ENCODE measurements at places on chromosomes 4 and X.

- DNase-seq = no peak
Measured at GRCh38 chrX:56600141-56600540, 36.7 kb downstream of the UBQLN2 start.

DNA sequence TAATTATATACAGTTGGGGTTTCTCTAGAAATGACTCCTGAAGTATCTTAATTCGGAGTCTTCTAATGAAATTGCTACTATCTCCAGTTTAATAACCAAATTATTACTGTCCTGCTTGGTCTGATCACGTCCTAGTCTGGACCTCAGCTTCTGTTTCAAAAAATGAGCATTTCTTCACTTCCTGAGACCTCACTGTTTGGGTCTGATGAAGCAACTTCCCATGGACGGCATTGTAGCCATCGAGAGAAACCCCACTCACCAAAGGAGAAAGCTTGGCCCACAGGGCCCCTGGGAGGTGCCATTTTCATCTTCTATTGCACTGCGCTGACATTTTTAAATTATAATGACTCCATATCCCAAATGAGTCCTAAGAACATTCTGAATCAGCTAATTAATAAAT, 178.0 kb downstream of the MGST2 start:
- DNase-seq = no peak

- no peak for DNase-seq
Measured at GRCh38 chrX:104347860-104348259, 93.1 kb upstream of the ESX1 start.

GRCh38 chr4:16516796-16517439, 290.6 kb upstream of the TAPT1 start:
- DNase-seq = no peak

GRCh38 chrX:37613933-37614332, 42.5 kb downstream of the LANCL3 start:
- DNase-seq = no peak

GRCh38 chr4:38924353-38924752, 56.7 kb downstream of the FAM114A1 start:
- DNase-seq = no peak

DNA sequence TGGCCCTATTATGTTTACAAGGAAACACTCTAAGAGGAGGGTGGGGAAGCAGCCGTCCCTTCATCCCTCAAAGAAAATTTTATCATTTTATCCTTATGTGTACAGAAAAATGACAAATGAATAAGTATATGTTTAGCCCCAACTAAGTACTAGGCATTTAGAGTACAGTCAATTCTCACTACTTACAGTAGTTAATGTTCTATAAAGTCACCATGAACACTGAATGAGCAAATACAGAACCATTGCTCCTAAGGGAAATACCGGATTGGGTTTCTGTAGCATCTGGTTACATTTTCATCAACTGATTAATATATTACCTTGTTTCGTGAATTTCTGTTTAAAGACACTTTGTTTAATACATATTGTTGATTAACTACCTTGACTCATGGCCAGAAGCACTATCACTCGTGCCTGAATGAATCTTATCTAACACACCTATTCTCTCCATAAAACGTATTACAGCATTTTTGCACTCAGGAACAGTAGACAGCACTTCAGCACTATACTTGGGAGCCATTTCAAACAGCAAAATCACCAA, 109.3 kb downstream of the ASB9 start:
- DNase-seq = no peak

GRCh38 chrX:78019586-78020483, 50.4 kb upstream of the PGAM4 start:
- no peak for DNase-seq

- no peak for DNase-seq
Measured at GRCh38 chrX:143683486-143683885, 37.1 kb downstream of the SPANXN2 start.

DNA sequence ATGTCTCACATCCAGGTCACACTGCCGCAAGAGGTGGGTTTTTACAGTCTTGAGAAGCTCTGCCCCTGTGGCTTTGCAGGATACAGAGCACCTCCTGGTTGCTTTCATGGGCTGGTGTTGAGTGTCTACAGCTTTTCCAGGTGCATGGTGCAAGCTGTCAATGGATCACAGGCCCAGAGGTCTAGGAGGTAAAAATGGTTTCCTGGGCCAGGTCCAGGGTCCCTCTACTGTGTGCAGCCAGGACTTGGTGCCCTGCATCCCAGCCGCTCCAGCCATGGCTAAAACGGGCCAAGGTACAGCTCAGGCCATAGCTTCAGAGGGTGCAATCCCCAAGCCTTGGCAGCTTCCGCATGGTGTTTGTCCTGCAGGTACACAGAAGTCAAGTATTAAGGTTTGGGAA, 434.1 kb upstream of the GALNT7 start:
- peak; percentile 48 for DNase-seq

- DNase-seq = peak; percentile 74
Measured at GRCh38 chr4:173531086-173531965, 1.3 kb upstream of the HAND2 start.

All from posterior vena cava (tissue), 2 donors.